ENCODE measurements at places on chromosomes 16 and 17.

DNA sequence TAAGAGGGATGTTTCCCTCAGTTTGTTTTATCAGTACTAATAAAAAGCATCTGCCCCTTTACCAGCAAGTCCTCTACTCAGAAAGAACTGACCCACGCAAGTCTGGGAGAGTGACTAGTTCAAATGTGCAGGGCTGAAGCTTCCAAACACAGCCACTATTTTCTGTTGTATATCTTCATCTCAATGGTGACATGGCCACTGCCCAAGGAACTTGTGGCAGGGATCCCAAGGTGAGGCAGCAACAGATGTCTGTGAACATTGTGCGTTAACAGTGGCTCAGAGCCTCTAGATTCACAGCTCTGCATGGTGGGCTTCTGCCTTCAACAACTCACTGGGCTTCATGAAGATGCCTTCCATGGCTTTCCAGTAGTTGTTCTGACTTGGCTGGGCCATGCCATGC is 3.7 kb upstream of the BLTP2 start:
- no peak for DNase-seq

DNA sequence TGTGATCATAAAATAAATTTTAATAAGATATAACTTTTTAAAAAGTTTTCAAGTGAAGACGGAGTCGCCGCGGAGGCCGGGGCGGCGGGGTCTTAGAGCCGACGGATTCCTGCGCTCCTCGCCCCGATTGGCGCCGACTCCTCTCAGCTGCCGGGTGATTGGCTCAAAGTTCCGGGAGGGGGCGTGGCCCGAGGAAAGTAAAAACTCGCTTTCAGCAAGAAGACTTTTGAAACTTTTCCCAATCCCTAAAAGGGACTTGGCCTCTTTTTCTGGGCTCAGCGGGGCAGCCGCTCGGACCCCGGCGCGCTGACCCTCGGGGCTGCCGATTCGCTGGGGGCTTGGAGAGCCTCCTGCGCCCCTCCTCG is at the start of gene FOXC2:
Gene FOXC2, plus strand, starts transcription at position 229 of the 365 bp plus-strand sequence. CDS start 507 bp downstream, outside the sequence.
- DNase-seq: no peak

GRCh38 chr17:2692781-2693135 is 18.8 kb downstream of the CLUH start:
- no peak for DNase-seq

DNA sequence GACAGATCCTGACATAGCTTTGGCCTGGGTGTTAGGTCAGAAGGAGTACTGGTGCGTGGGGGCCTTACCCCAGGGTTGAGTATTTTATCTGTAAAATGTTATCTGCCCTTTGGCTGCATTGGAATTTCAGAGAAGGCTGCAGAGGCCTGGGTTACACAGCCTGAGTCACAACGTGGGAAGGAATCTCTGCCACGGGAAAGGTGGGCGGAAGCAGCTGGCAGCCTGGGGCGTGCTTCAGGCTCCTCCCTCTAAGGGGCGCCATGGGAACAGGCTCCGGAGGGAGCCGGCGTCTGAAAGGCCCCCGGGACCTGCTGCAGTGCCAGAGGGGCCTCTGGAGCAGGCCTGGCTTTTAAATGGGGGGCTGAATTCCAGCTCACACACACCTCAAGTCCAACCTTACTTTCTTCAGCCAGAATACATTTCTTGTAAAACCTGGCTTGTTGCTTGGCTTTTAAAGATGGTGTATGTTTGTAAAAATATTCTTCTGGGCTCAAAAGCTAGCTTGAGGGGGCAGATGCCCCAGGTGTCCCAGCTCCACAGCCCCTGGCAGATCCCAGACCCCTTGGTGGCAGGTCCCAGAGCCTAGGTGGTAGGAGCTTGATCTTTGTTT is 142.2 kb downstream of the RAB11FIP4 start:
- DNase-seq: peak; percentile 63

- no peak for DNase-seq
Observed at GRCh38 chr17:8695916-8696415, 48.7 kb downstream of the CCDC42 start.

GRCh38 chr16:85722128-85722893 is 28.6 kb downstream of the C16orf74 start:
- no peak for DNase-seq

GRCh38 chr16:86033971-86034370 is 135.0 kb downstream of the IRF8 start:
- DNase-seq: no peak

GRCh38 chr16:67525176-67525860 is 3.3 kb upstream of the RIPOR1 start:
- DNase-seq: no peak

GRCh38 chr17:75909812-75910274 is 5.2 kb upstream of the MRPL38 start:
- no peak for DNase-seq

- DNase-seq: peak; percentile 3
Observed at GRCh38 chr16:31354394-31355291, at the start of gene ITGAX. ITGAX (plus strand) TSS chr16:31355176; CDS start chr16:31355255, 79 bp downstream.

GRCh38 chr17:82449131-82449882 is 1.2 kb downstream of the CYBC1 start:
- DNase-seq: no peak

DNA sequence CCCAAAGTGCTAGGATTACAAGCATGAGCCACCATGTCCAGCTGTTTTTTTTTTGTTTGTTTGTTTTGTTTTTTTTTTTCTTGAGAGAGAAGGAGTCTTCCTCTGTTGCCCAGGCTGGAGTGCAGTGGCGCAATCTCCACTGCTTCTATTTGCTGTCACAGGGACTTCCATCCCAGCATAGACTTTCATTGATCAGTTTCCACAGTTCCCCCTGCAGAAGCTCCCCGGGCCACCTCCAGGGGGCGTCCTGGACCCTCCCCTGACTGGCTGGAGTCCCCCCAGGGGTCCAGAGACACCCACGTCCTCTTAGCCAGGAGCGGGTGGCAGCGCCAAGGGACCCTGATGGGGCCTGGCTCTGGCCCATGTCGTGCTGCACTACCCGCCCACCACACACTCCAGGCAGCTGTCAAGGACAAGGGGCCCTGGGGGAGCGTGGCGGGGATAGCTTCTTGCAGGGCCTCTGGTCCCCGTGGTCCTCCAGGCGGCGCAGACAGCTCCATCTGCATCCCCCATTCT is 3.1 kb upstream of the NPW start:
- DNase-seq: no peak

GRCh38 chr17:81599719-81600486 is 37.0 kb downstream of the NPLOC4 start:
- no peak for DNase-seq

GRCh38 chr16:4987580-4988374 is 29.6 kb downstream of the SEC14L5 start:
- DNase-seq: no peak

- peak; percentile 78 for DNase-seq
Observed at GRCh38 chr16:81645266-81645694, 133.8 kb upstream of the PLCG2 start.

- no peak for DNase-seq
Observed at GRCh38 chr16:85844786-85845185, 45.3 kb downstream of the COX4I1 start.

DNA sequence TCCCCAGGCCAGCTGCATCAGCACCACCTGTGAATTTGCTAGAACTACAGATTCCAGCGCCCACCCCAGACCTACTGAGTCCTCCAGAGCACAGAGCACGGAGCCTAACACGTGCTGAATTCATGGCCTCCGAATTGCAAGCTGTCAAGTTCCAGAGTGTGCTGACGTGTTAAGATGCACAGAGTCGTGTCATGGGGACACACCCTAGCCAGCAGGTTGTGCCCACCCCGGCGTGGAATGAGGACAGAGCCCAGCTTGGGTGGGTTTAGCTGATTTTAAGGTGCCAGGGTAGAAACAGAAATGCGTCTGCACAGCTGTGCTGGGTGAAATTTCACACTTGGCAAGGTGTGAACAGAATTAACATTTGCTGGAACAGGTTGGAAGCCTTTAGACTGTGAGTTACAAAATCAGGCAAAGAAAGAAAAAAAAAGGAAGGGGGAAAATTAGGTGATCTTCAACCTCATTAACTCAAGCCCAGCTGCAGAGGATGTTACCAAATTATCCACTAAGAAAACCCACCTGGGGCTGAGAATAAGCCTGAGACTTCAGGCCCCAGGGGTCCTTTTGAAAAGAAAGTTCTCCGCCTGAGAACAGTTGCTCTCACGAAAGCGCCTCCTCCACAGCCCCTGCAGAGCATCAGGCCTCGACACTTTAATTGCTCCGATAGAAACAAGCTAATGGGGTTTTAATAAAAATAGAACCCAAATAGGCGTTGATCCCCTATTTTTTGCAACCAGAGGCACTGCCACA is 27.1 kb downstream of the GINS3 start:
- no peak for DNase-seq

GRCh38 chr16:29784901-29785500 is 5.5 kb upstream of the KIF22 start:
- no peak for DNase-seq

GRCh38 chr16:73064994-73065545 is 17.1 kb upstream of the ZFHX3 start:
- DNase-seq: no peak

DNA sequence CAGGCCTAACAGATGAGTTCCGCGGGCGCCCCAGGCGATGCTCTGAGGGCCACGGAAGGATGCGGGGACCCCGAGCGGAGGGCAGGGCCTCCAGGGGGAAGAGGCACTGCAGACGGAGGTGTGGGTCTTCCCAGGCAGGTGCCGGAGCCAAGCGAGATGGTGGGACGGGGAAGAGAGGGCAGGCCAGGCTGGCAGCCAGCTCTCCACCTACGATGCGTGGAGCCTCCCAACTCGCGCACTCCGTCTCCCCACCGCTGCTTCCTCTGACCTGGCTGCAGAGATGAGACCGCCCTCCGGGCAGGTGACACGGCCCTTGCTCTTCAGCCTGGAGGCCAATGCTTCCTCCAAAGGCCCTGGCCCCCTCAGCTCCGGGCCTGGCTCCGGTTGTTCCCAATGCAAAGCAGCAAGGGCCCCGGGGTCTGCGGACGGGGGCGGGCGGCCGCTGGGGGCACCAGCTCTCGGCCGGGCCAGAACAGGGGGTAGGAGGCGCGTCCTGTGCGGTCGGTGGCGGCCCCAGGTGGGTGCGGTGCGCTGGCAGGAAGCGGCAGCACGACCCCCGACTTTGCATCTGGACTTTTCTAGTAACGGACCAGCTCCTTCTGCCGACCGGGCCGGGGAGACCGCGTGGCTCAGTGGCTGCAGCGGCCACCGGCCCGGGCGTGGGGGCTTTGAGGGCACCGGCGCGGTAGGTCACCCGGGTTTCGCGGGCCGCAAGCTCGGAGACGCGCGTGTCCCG is 1.5 kb upstream of the SOX8 start:
- no peak for DNase-seq

DNA sequence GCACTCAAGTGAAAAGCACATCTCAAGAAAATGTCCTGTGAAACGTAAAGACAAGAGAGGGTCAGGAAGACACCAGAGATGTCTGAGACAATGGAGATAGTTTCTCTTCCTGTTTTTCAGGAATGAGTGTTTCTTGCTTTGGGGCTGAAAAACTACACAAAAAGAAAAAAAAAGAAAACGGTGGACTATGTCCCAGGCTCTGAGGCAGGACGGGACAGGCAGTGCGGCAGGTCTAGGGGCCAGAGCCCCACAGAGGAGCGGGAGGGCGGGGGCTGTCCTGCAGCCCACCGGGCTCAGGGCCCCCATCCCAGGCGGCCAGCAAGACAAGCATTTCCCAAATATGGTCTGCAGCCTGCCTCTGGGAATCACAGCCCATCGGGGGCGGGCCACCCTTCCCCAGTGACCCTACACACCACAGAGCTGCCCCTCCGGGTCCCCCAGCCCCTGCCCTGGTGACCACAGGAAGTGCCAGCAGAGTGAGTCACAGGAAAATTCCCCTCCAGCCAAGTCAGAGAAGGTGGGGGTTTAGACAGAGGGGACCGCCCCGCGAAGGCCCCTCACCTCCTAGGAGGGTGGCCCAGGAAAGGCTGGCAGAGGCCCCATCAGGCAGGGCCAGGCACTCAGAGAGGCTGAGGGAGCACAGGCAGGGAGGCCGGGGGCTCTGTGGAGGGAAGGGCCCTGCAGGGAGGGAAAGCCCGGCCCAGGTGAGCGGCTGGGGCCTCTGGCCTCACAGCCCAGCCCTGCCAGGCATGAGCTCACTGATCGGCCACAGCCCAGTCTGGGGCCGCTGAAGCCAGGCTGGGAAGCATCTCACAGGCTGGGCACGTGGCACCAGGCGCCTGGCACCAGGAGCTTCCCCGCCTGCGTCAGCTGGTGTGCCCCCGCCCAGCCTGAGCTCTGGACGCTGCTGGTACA is 6.3 kb downstream of the BCAR1 start:
- peak; percentile 94 for DNase-seq

- no peak for DNase-seq
Observed at GRCh38 chr17:54085934-54086333, 263.2 kb downstream of the KIF2B start.

DNA sequence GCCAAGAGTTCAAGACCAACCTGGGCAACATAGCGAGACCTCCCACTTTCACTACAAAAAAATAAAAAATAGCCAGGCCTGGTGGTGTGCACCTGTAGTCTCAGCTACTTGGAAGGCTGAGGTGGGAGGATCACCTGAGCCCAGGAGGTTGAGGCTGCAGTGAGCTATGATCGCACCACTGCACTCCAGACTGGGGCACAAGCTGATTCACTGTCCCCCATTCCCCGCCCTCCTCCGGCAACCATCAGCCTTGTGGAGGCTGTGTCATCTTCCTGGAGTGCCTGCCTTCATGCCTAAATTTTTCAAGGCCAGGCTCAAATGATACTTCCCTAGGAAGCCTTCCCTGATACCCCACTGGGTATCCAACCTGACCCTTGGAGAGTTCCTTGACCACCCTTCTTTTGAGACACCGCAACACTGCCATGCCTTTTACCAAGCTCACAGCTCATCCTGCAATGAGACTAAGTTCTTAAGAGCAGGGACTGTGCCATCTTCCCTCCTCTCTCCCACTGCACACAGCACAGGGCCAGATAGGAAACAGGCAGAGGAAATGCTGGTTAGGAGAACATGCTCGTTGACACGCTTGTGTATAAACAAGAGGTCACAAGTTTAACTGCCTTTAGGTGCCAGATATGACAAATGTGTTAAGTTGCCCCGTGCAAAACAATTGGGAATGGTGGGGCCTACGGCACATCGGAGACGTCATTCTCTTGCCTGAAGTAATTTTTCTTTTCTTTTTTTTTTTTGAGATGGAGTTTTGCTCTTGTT is 3.9 kb upstream of the SRCAP start:
- DNase-seq: no peak

GRCh38 chr17:81499601-81499970 is 13.0 kb downstream of the ACTG1 start:
- no peak for DNase-seq

DNA sequence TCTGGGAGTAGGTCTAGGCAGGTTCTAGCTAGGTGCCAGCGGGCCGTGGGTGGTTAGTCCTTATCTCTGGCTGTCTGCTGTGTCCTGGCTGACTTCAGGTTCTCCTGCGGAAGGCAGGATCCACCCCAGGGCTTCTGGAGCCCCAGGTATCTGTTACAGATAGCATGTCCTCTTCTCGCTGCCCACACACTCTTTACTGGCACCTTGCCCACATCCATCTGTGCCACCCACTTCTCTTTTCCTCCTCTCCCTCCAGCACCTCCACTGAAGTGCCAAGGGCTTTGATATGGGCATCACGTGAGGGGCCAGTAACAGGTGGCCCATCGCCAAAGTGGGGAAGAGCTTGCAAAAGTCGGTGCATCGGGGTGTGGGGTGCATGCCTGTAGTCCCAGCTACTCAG is 4.6 kb upstream of the MPP2 start:
- DNase-seq: no peak

- DNase-seq: no peak
Observed at GRCh38 chr17:79959042-79959441, 76.6 kb downstream of the TBC1D16 start.

- DNase-seq: peak; percentile 76
Observed at GRCh38 chr17:17729620-17730249, 48.5 kb downstream of the RAI1 start.

GRCh38 chr16:88064011-88064888 is 113.0 kb downstream of the BANP start:
- DNase-seq: no peak

- DNase-seq: no peak
Observed at GRCh38 chr16:65679785-65680184, 557.9 kb upstream of the CDH11 start.
